G401 (cell line): ENCODE measurements at places on chromosomes 6 and 20.

GRCh38 chr6:155341130-155341828 lies 27.0 kb upstream of the TFB1M start:
- DNase-seq = no peak

- DNase-seq = no peak
Measured at GRCh38 chr6:132456700-132457143, 55.4 kb upstream of the MOXD1 start.

- DNase-seq = peak; percentile 79
Measured at GRCh38 chr6:154767003-154767723, 33.9 kb downstream of the SCAF8 start.

DNA sequence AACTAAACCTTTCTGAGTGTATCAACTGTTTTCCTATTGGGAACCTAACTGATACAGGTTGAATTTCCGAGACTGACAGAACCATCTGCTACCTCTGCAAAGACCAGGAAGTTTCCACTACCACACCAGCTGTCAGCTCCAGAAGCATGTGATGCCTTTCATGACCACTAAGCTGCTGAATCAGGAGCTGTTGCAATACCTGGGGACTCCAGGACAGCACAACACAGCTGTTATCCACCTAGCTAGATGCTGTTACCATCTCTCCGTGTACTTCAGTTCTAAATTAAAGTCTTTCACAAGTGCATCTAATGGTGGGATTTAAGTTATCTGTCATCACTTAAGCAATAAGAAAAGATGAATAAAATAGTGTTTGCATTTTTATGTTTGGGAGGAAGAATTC lies 158.2 kb upstream of the IMPG1 start:
- no peak for DNase-seq

- no peak for DNase-seq
Measured at GRCh38 chr6:52015953-52016352, 71.5 kb downstream of the PKHD1 start.

- no peak for DNase-seq
Measured at GRCh38 chr6:104704191-104704590, 155.5 kb downstream of the HACE1 start.

DNA sequence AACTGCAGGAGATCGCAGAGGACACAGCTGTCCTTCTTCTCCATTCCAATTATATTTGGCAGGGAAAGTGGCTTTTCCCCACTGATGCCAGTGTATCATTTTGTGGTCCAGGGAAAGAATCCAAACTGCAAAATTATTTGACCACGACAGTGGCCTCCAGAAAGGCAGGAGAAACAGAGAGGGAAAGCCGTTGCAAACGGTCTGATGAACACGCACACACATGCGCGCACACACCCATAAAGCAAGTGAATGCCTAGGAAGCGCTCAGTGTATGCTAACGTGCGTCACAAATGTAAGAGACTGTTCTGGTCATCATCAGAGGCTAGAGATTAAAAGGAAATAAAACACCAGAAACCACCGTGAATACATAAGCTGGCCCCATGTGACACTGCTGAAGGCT lies 54.0 kb downstream of the NPEPL1 start:
- peak; percentile 70 for DNase-seq

- no peak for DNase-seq
Measured at GRCh38 chr20:48380661-48381060, 447.1 kb downstream of the PREX1 start.

DNA sequence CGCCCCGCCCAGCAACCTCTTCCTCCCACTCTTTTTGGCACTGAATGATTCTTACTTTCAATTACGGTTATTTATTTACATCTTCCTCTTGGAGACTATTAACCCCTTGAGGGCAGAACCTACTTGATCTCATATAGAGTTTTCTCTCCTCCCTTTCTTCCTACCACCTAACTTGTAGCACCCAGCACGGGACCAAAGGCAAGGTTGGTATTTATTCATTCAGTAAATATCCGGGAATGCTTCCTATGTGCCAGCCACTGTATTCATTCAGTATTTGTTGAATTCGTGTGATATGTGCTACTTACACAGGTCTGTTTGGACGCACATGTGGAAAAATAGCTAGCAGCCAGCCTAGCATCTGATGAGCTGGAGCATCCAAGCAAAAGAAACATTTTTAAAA lies 1.3 kb upstream of the CNKSR3 start:
- DNase-seq = no peak

- DNase-seq = no peak
Measured at GRCh38 chr6:169502445-169502844, 199.4 kb downstream of the WDR27 start.

DNA sequence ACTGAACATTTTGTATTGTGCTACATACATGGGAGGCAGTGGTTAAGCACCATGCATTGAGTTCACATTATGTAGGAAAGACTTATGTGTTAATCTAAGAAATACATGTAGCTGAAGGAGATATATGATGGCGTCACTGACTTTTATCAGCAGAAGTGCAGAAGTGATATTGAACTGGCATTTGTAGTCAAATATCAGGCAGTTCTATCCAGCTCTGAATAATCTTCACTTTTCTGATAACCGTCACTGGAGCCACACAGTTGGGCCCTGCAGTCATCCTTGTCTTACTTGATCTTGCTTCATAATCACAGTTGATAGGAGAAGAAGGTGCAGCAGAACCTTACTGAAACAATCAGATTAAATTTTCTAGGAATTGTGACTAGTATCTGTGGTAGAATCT lies 26.4 kb downstream of the CRISP1 start:
- DNase-seq = no peak

GRCh38 chr20:1776681-1777475 lies 118.3 kb upstream of the SIRPA start:
- DNase-seq = peak; percentile 86

GRCh38 chr6:44915111-44915510 lies 413.0 kb upstream of the RUNX2 start:
- no peak for DNase-seq
